ENCODE measurements at places on chromosomes 6 and 20.

DNA sequence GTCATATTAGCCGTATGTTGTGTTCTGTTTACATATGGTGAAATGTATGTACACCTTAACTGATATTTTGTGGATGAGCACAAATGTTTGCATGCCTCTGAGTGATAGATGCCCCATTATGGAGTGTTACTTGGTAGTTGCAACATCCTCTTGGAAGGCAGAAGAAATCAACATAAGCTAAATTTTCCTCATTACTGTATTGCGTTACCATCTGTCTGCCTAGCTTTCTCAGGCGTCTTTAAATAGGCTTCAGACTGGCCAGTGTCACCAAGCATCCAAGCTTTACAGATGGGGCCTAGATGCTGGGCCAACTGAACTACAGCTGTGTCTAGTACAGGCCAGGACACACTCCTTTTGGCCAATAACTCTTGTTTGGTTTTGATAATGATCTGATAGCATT, 250.6 kb downstream of the SAMD5 start:
- no peak overlapping the region for H3K27ac ChIP-seq
- H3K27me3 ChIP-seq, result no peaks in the 10 kb centered on the region
- H3K4me3 ChIP-seq, result no peak overlapping the region

DNA sequence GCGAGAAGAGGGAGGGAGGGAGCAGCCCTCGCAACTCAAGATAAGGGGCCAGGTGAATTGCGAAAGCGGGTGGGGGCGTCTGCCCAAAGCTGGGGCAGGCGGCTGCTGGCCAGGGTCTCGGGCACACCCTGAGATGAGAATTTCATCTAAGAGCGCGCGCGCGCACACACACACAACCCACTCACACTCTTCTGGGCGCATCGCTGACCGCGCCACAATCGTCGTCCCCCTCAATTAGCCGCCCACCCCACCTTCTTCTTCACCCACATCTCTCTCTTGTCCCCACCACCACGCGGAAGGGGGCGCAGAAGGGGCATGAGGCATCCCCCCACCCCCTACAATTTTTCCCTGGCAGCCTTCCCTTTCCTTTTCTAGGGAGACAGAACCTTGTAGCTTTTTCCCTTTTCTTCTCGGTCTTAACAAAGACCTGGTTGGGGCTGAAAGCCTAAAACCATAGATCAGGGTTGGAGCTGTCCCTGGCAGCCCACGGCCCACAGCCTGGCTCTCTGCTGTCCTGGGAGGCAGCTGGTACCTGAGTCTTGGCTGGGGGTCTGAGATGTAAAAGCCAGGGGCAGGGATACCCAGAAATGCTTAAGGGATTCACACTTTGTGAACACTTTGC, 737 bp upstream of the PTPRT start:
- H3K4me3 ChIP-seq, result peak overlapping the region; percentile 77
- no peaks in the 10 kb centered on the region for H3K36me3 ChIP-seq
- H3K27ac ChIP-seq, result no peak overlapping the region
- H3K4me1 ChIP-seq, result peaks cover 8% of the 10 kb centered on the region
- peak; percentile 17 for DNase-seq

DNA sequence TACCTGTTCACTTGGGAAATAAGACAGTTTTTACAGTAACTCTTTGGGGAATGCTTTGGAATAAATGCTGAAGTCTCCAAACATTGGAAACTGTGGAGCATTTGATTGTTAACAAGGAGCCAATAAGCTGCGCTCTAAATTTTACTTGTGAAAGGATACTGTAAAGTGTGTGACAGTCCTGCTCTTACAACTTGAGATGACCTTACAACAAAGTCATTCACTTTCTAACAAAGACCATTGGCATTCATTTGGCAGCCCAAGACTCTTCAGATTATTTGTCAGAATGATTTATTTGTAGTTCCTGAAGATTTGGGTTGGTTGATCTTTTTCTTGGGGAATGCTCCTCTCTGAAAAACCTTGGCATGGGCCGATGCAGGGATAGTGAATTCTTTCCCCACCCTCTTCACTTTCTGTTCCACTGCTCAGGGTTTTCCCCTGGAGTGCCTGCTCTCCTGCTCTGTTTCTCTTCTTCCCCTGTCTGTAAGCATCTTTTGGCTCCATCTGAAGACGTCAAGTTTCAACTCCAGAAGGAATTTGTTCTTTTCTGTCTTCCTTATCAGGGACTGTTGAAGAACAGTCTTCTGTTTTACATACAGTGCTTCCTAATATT, 116.4 kb downstream of the AKAP7 start:
- peaks cover 31% of the 10 kb centered on the region for H3K4me1 ChIP-seq
- no peak overlapping the region for H3K4me3 ChIP-seq
- no peaks in the 10 kb centered on the region for H3K36me3 ChIP-seq
- peaks cover 2% of the 10 kb centered on the region for H3K27me3 ChIP-seq
- no peak overlapping the region for H3K27ac ChIP-seq
- no peak for DNase-seq

DNA sequence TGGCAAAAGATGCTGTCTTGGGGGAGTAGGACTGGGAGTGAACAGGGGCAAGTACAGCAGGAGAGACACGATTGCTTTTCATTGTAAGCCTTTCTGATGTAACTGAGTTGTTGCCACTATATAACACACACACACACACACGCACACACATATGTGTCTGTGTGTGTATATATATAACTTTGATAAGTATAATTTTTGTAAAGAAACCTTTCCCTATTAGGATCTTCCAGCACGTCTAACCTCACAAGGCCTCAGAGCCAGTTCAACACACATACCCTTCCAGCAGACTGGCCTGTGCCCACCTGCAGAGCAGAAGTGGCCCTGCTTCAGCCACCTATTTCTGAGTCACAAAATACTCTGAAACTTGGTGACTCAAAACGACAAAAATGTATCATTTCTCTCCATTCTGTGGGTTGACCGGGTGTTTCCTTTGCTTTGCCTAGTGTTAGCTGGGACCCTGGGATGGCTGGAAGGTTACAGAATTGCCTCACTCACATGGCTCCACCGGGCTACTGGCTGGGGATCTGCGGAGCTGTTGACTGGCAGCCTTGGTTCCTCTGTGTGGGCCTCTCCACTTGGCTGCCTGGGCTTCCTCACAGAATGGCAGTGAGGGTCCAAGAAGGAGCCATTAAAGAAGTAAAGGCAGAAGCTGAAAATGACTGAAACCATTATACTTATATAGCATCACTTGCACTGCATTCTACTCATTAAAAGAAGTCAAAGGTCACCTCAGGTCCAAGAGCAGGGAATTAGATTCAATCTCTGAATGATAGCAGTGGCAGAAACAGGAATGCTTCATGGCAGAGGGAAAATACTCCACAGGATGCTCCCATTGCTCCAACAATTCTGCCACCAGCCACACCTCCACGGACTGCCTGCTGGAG, 126.4 kb downstream of the BANF2 start:
- DNase-seq, result no peak
- no peaks in the 10 kb centered on the region for H3K36me3 ChIP-seq
- H3K4me3 ChIP-seq, result no peak overlapping the region
- no peak overlapping the region for H3K27ac ChIP-seq

DNA sequence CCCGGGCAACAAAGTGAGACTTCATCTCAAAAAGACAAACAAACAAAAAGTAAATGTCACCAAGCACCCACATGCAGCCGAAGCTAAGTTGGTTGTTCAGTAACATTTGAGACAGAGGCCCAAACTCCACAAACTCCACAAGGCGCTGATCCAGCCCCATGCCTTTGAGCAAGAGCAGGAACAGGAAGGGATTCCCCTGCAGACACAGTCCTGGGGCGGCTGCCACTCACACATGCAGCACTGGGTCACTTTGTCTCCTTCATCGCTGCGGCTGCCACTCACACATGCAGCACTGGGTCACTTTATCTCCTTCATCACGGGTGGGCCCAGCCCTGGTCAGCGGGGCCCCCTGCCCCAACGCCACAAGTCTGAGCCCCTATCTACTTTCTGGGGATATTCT, 246.9 kb upstream of the RREB1 start:
- H3K4me1 ChIP-seq, result no peaks in the 10 kb centered on the region
- H3K4me3 ChIP-seq, result no peak overlapping the region
- H3K27me3 ChIP-seq, result peaks cover 2% of the 10 kb centered on the region
- peaks cover 4% of the 10 kb centered on the region for H3K36me3 ChIP-seq

DNA sequence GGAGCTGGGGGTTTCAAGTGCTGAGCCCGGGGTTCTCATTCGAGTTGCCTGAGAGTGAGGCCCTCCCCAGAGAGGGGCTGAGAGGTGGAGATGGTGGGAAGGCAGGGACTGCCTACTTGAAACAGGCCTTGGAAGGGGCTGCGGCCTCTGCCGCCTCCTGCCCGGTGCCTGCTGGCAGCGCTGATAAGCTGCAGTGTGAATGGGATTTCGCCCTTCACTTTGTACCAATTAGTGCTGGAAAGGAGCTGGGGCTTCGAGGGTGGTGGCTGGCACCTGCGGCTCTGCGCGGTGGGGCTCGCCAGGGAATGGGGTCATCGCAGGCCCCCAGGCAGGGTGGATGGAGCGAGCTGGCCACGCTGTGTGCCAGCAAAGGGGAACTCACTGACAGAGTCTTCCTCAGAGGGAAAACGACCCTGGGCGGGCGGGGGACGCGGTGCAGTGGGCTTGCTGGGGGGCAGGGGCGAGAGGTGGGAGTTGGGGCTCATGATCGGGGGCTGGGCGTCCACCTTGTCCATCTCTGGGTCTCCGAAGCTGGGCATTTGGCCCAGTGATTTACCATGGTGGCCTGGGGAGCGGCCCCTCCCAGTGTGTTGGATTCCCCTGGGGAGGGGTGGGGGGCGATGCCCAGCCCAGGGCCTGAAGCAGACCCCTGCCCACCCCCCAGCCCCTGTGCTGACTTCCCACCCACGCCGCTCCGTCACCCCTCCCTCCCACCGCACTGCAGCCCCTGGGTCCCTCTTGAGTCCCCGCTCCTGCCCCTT, 22.9 kb downstream of the COL20A1 start:
- peaks cover 4% of the 10 kb centered on the region for H3K27me3 ChIP-seq
- H3K4me3 ChIP-seq, result no peak overlapping the region
- H3K36me3 ChIP-seq, result no peaks in the 10 kb centered on the region
- no peak overlapping the region for H3K27ac ChIP-seq

- H3K27me3 ChIP-seq, result peaks cover 8% of the 10 kb centered on the region
- no peaks in the 10 kb centered on the region for H3K36me3 ChIP-seq
- no peak for DNase-seq
- peaks cover 40% of the 10 kb centered on the region for H3K4me1 ChIP-seq
- H3K27ac ChIP-seq, result no peak overlapping the region
These were observed 369.2 kb upstream of the CNR1 start for GRCh38 chr6:88535306-88535705.

GRCh38 chr6:5094327-5094726, 9.2 kb downstream of the PPP1R3G start:
- peaks cover 2% of the 10 kb centered on the region for H3K27me3 ChIP-seq
- no peak overlapping the region for H3K27ac ChIP-seq
- no peaks in the 10 kb centered on the region for H3K36me3 ChIP-seq

- DNase-seq, result no peak
- H3K36me3 ChIP-seq, result peaks cover 8% of the 10 kb centered on the region
- no peak overlapping the region for H3K4me3 ChIP-seq
- H3K27ac ChIP-seq, result no peak overlapping the region
These were observed 176.8 kb downstream of the NFATC2 start for GRCh38 chr20:51365670-51366069.

GRCh38 chr20:35187584-35188190, 15.8 kb downstream of the PROCR start:
- H3K4me3 ChIP-seq, result no peak overlapping the region
- no peak overlapping the region for H3K27ac ChIP-seq
- no peak for DNase-seq

- H3K27me3 ChIP-seq, result peaks cover 13% of the 10 kb centered on the region
- H3K4me1 ChIP-seq, result peaks cover 8% of the 10 kb centered on the region
- H3K4me3 ChIP-seq, result peak overlapping the region; percentile 98
- H3K27ac ChIP-seq, result peak overlapping the region; percentile 72
- DNase-seq, result peak; percentile 38
- no peaks in the 10 kb centered on the region for H3K36me3 ChIP-seq
These were observed 688 bp downstream of the COMMD7 start for GRCh38 chr20:32742322-32743236.

GRCh38 chr20:64112691-64113443, 5.5 kb upstream of the NPBWR2 start:
- H3K4me1 ChIP-seq, result peaks cover 15% of the 10 kb centered on the region
- H3K27ac ChIP-seq, result peak overlapping the region; percentile 64
- H3K4me3 ChIP-seq, result no peak overlapping the region
- peaks cover 6% of the 10 kb centered on the region for H3K27me3 ChIP-seq
- peak; percentile 11 for DNase-seq

- H3K4me3 ChIP-seq, result no peak overlapping the region
- no peaks in the 10 kb centered on the region for H3K36me3 ChIP-seq
- peaks cover 2% of the 10 kb centered on the region for H3K27me3 ChIP-seq
- H3K27ac ChIP-seq, result no peak overlapping the region
- no peaks in the 10 kb centered on the region for H3K4me1 ChIP-seq
- DNase-seq, result no peak
These were observed 241.5 kb upstream of the RNF24 start for GRCh38 chr20:4256874-4257273.

- no peak overlapping the region for H3K27ac ChIP-seq
- no peaks in the 10 kb centered on the region for H3K36me3 ChIP-seq
- DNase-seq, result no peak
- H3K4me3 ChIP-seq, result no peak overlapping the region
- H3K27me3 ChIP-seq, result peaks cover 2% of the 10 kb centered on the region
- peaks cover 18% of the 10 kb centered on the region for H3K4me1 ChIP-seq
These were observed 36.7 kb downstream of the SYNDIG1 start for GRCh38 chr20:24506146-24506545.

GRCh38 chr6:45900808-45901752, 114.6 kb downstream of the CLIC5 start:
- DNase-seq, result no peak
- H3K4me3 ChIP-seq, result no peak overlapping the region
- peaks cover 14% of the 10 kb centered on the region for H3K4me1 ChIP-seq
- H3K36me3 ChIP-seq, result no peaks in the 10 kb centered on the region
- H3K27ac ChIP-seq, result no peak overlapping the region
- peaks cover 3% of the 10 kb centered on the region for H3K27me3 ChIP-seq

GRCh38 chr6:71513036-71513435, 224.4 kb downstream of the OGFRL1 start:
- no peaks in the 10 kb centered on the region for H3K27me3 ChIP-seq
- no peak overlapping the region for H3K4me3 ChIP-seq
- no peaks in the 10 kb centered on the region for H3K4me1 ChIP-seq
- DNase-seq, result no peak

- no peaks in the 10 kb centered on the region for H3K36me3 ChIP-seq
- no peaks in the 10 kb centered on the region for H3K4me1 ChIP-seq
These were observed 223.2 kb downstream of the ZNF217 start for GRCh38 chr20:53370345-53370961.

GRCh38 chr20:57883761-57884160, 173.9 kb upstream of the PMEPA1 start:
- peaks cover 19% of the 10 kb centered on the region for H3K4me1 ChIP-seq
- no peak overlapping the region for H3K27ac ChIP-seq
- peaks cover 6% of the 10 kb centered on the region for H3K27me3 ChIP-seq
- DNase-seq, result no peak

GRCh38 chr6:122116835-122117627, 282.4 kb upstream of the HSF2 start:
- no peak for DNase-seq
- no peaks in the 10 kb centered on the region for H3K36me3 ChIP-seq
- no peak overlapping the region for H3K4me3 ChIP-seq
- H3K27me3 ChIP-seq, result no peaks in the 10 kb centered on the region

- H3K36me3 ChIP-seq, result no peaks in the 10 kb centered on the region
- peak overlapping the region; percentile 15 for H3K27ac ChIP-seq
- peak overlapping the region; percentile 60 for H3K4me3 ChIP-seq
- DNase-seq, result no peak
- peaks cover 69% of the 10 kb centered on the region for H3K4me1 ChIP-seq
These were observed 10.7 kb downstream of the ARID1B start for GRCh38 chr6:156787569-156788492.
